Urinary bladder (tissue), 4 donors: ENCODE measurements at places on chromosomes 4 and X. TPM values are rescaled to one million over a fixed set of nuclear protein-coding genes. Genes with fewer than 3 reads are reported as not detected.

FHIP1A gene
- total RNA-seq, result 7.7 TPM

DNA sequence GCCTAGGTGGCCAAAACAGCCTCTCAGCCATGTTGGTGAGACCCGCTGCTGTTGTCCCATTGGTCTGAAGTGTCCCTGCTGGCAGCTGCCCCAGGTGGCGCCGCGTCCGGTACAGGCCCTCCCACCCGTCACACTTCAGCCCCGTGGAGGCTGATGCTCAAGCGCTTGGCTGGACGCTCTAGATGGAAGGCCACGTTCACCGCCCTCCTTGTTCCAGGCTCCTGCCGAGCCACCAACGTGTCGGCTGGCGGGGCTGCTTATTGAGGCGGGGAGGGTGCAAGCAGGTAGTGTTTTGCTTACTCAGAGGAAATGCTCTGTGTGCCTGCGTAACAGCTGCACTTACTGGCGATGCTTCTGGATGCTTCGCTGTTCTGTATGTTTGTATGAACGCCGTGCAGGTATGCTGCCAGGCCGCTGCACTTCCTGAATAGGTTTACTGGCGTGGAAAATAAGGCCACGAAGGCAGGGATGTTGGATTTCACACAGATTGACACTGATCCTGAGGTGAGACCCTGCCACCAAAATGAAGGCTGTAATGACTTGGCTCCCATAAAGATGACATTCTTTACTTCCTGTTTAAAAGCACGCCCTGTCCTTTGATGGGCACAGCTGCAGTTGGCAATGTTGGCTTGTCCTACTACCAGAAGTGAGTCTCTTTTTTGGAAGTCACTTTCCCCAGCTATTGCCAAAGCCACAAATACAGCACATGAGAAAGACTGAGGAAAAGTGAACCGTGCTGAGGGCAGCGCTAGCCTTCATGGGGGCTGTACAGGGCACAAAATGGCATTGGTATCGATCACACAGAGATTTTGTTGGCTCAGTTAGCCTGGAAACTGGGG, 21.0 kb upstream of the CLCN4 start:
- DNase-seq, result no peak

GRCh38 chrX:41827886-41828285, 95.5 kb downstream of the CASK start:
- DNase-seq, result no peak

- no peak for DNase-seq
Measured at GRCh38 chrX:45006002-45006800, 133.2 kb downstream of the KDM6A start.

DNA sequence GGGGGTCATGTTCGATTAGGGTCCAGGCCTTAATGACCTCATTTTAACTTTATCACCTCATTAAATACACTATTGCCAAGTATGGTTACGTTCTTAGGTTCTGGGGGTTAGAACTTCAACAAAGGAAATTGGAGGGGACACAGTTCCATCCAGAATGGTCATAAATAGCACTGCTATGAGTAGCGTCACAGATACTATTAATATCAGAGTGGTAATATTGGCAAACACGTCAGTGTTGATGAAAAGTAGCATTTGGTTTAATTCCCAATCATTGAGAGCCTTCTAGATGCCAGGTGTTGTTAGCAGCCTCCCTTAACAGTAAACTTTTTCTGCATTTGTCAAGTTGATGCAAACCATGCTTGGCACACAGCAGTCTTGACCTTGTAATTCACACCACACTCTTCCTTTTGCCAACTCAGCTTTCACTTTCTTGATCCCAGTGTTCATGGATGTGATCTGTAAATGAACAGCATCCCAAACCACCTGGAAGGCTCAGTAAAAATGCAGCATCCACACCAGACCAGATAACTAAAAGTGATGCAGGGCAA, 912.5 kb upstream of the TENM3 start:
- DNase-seq, result no peak
